Hair follicle dermal papilla cell (primary cell): ENCODE measurements at places on chromosomes 4 and X. TPM values are rescaled to one million over a fixed set of nuclear protein-coding genes. Genes with fewer than 3 reads are reported as not detected.

LYAR gene
- total RNA-seq, result 5.0 and 5.7 TPM in 2 replicates

IGSF1 gene
- not detected in 2 replicates for total RNA-seq

GLRA2 gene
- not detected in 2 replicates for total RNA-seq

APLN gene
- total RNA-seq, result 0.65 and 1.3 TPM in 2 replicates

OTC gene
- not detected in 2 replicates for total RNA-seq

LDOC1 gene
- total RNA-seq, result 8.3 and 9.6 TPM in 2 replicates

CLDN34 gene
- not detected in 2 replicates for total RNA-seq

GRID2 gene
- total RNA-seq, result under 0.01 TPM in 2 replicates

CHRDL1 gene
- total RNA-seq, result 0.49 and 1.6 TPM in 2 replicates

SMARCA5 gene
- 34.7 and 42.7 TPM in 2 replicates for total RNA-seq

RHOXF2 gene
- not detected in 2 replicates for total RNA-seq

CXCL6 gene
- total RNA-seq, result 14.4 and 15.5 TPM in 2 replicates

CT55 gene
- not detected in 2 replicates for total RNA-seq

RASL11B gene
- total RNA-seq, result 1.3 and 1.8 TPM in 2 replicates

ARHGEF6 gene
- total RNA-seq, result 32.5 and 34.6 TPM in 2 replicates

YY2 gene
- 1.6 TPM in 2 replicates for total RNA-seq

STS gene
- total RNA-seq, result 10.7 and 11.5 TPM in 2 replicates

GPRIN3 gene
- 0.12 and 0.49 TPM in 2 replicates for total RNA-seq

SPACA5 gene
- total RNA-seq, result not detected in 2 replicates
